ENCODE measurements at places on chromosomes 5 and 9. TPM values are rescaled to one million over a fixed set of nuclear protein-coding genes. Genes with fewer than 3 reads are reported as not detected.

GRCh38 chr5:107450531-107450930 lies 220.2 kb downstream of the EFNA5 start:
- DNase-seq, result no peak

DNA sequence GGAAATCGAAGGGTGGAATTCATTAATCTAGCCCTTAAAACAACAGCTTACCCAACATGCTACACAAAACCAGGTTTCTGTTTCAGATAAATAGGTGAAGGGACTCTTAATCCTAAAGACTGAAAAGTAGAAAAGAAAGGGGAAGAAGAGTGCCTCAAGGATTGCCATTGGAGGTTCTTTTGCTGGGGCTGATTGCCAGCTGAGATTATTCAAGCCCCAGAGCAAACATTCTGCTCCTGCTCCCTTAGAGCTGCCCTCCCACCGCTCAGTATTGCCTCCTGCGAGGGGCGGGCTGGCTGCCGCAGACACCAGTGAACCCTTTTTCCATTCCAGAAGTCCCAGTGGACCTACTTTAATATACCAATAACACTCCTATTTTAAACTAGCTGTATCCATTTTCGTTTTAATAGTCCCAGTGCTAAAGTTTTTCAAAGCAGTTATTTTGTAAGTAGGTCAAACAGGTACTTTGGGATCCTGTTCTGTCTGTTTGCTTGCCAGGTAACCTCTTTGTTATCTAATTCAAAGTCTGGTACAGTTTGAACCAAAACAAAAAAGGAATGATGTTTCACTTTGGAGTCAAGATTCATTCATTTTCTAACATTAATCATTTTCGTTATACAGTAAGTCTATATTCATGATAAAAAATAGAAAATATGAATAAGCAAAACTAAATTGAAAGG lies 38.6 kb downstream of the HMGCS1 start:
- DNase-seq, result no peak

- no peak for DNase-seq
These were observed 14.8 kb downstream of the STXBP1 start for GRCh38 chr9:127626752-127627493.

GRCh38 chr5:13328316-13328715 lies 616.2 kb downstream of the DNAH5 start:
- DNase-seq, result no peak

GRCh38 chr9:13239660-13240059 lies 39.8 kb downstream of the MPDZ start:
- DNase-seq, result no peak

DNA sequence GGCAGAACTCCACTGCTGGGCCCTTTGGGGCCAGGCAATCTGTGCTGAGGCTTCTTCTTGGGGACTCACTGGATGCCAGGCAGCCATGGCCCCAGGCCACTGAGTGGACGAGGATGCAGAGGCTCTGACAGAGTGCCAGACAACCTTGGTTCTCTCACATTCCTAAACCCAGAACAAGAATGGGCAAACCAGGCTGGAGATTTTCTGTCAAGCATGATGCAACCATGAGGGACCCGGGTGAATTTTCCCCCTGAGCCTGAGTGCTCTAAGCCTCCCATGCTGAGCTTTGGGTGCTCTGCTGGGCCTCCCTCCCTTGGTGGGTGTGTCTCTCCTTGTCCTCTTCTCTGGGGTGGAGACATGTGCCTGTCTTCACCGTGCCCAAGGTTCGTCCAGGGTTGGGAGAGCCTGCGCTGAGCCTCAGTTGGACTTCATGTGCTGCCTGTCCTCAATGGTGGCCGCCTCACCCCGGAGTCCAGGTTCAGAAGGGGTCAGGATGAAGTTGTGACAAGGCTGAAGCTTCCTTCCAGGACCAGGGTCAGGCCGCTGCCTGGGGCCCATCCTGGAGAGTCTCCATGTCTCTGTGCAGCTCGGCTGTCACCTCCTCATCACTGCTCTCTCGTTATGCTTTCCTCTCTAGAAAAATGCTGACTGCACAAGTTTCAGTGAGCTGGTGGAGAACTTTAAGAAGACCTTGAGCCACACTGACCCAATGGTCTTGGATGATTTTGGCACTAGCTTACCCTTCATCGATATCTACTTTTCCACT lies 24.1 kb downstream of the PITX1 start:
- DNase-seq, result no peak

DNA sequence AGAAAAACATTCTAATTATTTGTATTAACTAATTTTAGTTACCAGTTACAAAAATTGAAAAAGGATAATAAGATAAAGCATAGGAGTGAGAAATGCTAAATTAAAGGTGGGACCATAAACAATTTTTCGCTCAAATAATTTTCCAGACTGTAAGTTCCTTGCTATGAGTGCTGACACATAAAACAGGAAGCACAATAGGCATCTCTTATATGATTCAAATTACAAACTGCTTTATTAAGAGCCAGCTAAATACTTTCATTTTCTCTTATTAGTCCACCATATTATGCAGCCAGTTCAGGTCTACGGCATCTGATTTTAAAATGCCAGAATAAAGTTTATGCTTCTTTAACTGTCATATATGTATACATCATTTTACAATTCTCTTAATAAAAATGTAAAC lies 4.4 kb downstream of the RC3H2 start:
- DNase-seq, result no peak

GRCh38 chr5:10293907-10294662 lies 13.6 kb downstream of the CMBL start:
- DNase-seq, result no peak

GRCh38 chr5:178201927-178202235 lies 2.5 kb upstream of the HNRNPAB start:
- DNase-seq, result no peak

- DNase-seq, result no peak
These were observed 123.1 kb downstream of the TLE4 start for GRCh38 chr9:79694676-79695400.

GRCh38 chr5:142438573-142438972 lies 113.8 kb upstream of the SPRY4 start:
- DNase-seq, result no peak

GRCh38 chr9:35563791-35564197 lies 41.3 kb upstream of the TESK1 start:
- DNase-seq, result no peak

GRCh38 chr5:178340187-178340586 lies 107.6 kb upstream of the PHYKPL start:
- DNase-seq, result no peak

DNA sequence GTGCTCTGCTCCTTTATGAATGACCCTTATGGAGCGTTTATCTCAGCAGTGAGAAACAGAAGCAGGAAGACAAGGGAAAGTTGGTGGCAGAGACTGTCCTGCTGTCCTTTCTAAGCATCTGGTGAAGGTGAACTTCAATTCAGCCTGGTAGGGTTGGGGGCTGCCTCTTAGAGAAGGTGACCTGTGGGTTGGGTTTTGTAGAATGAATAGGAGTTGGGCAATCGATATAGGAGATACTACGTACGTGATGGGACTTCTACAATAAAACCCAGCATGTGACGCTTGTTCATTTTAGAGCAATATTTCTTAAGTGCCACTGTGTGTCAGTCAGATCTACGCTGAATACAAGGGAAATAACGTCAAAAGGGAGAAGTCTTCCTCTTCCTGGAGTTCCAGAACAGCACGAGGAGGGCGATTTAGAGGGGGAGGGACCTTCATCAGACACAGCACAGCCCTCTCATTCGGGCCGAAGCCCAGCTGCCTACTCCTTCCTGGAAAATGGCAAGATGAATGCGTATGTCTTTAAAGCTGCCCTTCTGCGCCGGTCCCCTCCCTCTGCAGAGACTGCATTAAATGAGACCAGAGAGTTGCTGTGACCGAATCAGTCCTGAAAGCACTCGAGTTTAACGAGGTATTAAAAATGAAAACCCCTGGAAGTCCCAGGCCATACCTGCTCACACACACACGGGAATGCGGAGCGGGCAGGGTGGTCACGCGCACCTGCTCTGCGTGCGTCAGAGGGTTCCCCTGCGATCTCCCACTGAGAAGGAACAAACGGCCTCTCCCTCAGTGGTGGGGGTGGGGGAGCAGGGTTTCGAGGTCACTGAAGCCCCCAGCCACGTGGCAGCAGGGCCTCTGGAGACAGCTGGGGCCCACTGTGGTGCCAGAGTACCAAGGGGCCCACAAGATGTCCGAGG lies 85.3 kb upstream of the SARDH start:
- no peak for DNase-seq

DNA sequence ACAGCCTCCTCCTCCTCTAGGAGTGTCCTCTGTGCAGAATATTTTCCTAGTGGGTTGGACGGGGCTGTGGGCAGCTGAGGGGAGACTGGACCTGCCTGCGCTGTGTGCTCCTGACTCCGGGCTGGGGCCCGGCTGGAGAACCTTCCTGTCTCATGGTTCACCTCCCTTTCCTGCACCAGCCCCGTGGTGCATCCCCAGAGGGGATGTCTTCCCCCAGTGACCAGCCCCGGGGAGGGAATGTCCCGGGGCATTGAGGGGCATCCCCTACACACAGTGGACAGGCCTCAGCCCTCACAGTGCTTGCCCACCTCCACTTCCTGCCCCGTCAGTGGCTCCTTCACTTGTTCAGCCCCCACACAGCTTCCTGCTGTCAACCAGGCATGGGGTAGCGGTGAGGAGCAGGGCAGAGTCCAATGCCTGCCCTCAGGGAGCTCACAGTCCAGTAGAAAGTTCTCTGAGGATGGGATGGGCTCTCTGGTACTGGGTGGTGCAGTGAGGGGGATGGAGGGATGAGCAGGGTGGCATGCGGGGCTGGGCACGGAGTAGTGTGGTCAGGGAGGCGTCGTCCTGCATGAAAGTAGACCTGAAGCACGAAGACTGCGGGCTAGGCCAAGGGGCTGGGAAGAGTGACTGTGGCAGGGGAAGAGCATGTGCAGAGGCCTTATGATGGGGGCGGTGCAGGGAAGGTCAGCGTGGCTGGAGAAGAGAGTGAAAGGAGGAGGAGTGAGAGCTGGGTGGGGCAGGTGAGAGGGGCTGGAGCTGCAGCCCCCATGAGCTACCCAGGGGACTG lies 52.1 kb upstream of the PITX1 start:
- DNase-seq, result no peak

DNA sequence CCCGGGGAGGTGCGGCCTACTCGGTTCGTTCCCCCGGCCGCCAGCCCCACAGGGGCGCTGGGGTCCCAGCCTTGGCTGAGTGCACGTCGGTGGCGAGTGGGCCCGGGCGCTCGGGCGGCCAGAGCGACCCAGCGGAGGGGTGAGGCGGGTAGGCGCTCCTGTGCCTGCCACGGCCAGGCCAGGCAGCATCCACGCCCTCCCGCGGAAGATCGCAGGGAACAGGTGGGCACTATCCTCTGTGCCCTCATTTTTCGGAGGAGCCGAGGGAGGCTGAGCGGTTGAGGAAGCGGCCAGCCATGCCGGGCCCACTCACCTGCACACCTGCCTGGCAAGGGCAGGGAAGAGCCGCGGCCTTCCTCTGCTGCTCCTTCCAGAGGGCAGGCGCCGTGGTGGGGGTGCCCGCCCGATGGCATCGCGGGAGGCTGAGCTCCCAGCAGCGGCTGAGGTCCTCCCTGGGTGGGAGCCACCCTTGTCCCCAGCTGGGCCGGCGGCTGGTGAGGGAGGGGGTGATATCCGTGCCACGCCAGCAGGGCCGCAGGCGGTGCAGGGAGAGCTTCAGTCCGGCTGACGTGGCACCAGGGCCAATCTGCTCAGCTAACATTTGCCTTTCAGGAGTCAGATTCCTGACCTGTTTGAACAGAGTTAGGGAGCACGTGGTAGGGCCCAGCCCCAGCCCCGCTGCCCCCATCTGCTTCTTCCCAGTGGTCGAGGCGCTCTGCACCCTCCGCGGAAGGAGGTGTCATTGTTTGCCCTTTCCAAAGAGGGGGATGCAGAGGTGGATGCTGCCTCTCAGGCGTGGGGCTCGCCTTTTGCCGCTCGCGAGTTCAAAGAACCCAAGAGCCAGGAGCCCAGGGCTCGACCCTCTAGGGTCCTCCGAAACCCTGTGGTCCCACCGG lies 1.6 kb upstream of the SEC16A start:
- DNase-seq, result no peak

DNA sequence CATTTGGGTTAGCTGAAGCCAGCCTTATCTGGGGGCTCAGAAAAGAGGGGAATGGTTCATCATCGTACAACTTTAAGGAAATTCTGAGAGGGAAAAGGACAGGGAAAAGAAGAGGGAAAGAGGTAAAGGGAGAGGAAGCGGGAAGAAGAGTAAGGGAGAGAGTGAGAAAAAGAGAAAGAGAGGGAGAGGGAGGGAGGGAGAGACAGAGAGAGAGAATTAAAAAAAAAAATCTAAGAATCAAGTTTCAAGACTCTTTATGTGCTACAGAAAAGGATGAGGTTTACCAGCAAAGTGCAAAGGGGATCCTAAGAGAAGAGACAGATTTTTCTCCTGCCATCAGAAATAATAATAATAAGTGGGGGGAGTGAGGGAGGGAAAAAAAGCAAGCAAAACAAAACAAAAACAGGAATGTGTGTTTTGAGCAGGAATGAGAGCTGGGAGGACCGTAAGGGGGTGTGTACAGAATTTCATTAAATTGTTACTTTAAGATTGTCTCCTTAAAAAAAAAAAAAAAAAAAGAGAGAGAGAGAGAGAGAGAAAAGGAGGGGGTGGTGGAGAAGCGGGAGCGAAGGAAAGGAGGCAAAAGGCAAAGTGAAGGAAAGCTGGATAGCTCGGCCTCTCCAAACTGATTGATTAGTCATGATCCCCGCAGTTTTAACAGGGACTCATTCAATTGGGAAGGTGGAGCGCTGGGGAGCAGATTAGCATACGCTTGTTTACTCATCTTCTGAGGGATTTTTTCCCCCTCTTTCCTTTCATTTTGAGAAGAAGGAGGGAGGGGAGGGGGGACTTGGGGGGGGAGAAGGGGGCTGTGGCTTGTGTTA lies 438 bp upstream of the PAPPA start:
- DNase-seq, result no peak

DNA sequence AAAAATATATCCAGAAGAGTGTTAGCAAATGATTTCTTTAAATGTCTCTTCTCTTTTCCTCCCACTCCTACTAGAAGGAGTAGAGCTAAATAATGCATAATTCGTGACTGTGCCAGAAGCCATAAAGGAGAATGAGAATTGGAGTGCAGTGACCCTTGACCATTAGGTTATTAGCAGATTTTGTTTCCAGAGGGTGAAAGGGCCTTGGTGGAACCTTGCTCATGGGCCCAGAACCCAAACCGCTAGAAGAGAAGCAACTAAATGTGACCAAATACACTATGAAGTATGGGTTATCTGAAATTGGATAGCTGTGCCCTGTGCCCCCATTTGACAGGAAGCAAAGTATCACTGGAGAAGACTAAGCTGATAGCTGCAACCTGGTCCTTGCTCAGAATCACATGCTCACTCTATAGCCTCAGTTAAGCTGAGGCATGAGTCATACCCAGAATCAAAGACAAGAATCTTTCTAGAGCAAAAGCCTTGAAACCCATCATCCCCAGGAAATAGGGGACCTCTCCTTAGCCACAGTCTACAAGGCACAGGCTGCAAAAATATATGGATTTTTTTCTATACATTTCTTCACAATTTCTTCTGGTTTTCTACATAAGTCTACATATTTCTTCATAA lies 36.3 kb downstream of the CAPSL start:
- DNase-seq, result no peak

Gene FST
- total RNA-seq, result 1.4 TPM

Gene EGR1
- total RNA-seq, result 1.2 TPM

Gene MRPS30
- 61.0 TPM for total RNA-seq

Gene POLR1E
- total RNA-seq, result 37.7 TPM

Gene TERT
- 0.07 TPM for total RNA-seq

Gene TXNDC8
- not detected for total RNA-seq

Gene ANKRD55
- 0.33 TPM for total RNA-seq

Gene SPOCK1
- 324 TPM for total RNA-seq

Gene IER5L
- 13.4 TPM for total RNA-seq
